ENCODE measurements at places on chromosomes 5 and 9.

GRCh38 chr9:101027733-101028345 is 688 bp upstream of the PLPPR1 start:
- DNase-seq, result no peak

DNA sequence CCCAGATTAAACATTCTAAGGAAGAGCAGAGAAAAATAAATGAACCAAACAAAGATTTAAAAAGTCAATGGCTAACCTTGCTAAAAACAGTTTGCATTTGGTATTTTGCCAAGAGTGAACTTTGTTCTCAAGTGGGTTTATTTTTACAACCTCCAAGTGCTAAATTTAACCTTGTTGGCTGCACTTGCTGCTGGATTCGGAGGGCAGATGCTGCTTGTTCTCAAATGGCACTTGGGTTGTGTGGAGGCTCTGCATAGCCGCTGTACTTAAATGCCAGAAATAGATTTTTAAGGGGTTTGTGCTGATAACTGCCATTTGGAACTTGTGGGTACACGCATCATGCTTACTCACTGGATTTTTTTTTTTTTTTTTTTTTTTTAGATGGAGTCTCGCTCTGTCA is 13.3 kb upstream of the SPATA24 start:
- no peak for DNase-seq

DNA sequence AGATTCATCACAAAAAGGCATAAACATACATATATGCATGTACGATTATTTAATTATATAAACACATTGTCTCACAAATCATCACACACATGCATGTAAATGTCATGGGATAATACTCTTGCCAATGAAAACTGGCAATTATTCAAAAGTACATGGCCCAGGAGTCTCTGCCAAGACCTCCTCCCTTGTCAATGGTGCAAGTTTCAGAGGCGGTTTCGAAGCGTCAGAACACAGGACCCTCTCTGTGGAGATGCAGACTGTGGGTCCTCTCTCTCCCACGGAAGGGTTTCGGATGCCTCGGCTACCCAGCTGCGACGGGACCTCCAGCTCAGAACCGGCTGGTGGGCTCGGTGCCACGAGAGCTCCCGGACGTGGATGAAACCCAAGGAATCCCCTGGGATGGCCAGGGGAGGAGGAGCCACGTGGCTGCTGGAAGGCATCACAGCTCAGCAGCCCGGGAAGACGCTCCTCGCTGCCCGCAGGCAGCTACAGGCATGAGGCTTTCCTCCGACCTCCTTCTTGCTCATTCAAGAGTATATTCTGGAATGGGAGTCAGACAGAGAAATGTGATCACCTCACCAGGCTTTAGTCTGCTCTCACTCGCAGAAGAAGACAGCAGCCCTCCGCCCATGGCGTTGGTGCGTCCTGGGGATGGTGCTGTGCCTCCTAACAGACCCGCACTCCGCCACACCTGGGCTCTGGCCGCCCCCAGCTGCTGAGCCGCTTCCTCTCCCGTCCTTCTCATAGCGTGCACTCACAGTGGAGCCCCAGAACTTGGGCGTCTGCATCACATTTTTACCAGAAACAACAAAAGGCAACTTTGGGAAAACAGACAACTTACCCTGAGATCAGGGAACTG is 308.8 kb downstream of the IRX2 start:
- DNase-seq, result no peak

GRCh38 chr5:161134083-161134482 is 282.1 kb upstream of the ATP10B start:
- DNase-seq, result no peak

DNA sequence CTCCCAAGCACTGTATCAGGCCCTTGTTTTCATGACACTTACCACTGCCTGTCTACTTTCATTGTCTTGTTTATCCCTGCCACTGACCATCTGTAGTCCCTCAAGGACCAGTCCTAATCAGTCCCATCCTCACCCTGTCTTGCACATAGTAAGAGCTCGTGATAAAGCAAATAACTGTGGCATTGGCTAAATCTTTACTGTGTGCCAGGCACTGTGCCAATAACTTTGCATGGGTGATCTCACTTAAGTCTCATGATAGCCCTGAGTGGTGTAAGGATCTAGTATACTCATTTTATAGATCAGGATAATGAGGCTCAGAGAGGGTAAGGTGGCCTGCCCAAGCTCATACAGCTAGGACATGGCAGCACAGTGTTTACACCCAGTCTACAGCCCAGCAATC is 5.6 kb downstream of the CDX1 start:
- DNase-seq, result no peak

DNA sequence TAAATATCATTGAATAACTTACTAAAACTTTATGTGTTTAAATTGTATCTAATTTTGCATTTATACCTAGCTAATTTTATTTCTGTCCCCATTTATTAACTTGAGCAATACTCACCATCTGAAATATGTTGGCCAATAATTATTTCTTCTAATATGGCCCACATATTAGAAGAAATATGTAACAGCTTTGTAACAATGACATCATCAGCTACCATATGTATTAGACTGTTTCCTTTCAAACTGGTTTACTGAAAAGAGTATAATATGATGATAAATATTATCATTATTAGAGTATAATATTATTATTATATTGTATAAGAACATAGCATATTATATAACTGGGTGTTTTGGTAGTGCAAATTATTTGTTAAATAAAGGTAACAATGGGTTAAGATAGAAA is 220.5 kb downstream of the FBXL7 start:
- DNase-seq, result no peak

DNA sequence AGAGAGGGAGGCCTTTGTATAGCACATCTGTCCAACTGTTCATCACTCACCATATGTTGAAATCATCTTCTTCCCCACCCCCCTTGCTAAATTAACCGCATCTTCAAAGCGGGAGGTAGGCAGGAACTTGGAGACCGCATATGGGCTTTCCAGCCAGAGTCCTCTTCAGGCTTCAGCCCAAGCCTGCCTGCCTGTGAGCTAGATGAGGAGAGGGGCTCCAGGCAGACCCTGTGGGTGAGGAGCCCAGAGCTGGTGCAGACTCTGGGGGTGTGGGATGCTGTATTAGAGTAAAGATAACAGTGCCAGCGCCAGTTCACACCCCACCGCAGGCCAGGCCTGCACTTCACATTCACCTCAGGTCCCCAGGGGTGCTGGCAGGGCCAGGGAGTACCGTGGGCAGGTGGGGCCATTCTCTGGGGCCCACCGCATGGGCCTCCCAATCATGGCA is 16.2 kb downstream of the PRRC2B start:
- DNase-seq, result no peak

DNA sequence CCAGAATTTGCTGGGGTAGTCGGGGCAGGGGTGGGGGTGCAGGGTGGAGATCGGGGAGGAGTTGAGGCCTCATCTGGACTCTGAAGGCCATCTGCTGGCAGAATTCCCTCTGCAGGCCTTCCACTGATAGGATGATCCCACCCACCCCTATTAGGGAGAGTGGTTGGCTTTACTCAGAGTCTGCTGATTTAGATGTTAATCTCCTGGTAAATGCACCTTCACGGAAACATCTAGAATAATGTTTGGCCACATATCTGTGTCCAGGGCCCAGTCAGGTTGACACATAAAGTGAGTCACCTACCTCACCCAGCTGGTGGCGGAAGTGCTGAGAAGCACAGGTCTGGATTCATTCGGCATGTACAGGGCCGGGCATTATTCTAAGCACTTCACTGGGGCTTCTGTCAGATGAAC is 50.0 kb downstream of the DAPK1 start:
- no peak for DNase-seq

DNA sequence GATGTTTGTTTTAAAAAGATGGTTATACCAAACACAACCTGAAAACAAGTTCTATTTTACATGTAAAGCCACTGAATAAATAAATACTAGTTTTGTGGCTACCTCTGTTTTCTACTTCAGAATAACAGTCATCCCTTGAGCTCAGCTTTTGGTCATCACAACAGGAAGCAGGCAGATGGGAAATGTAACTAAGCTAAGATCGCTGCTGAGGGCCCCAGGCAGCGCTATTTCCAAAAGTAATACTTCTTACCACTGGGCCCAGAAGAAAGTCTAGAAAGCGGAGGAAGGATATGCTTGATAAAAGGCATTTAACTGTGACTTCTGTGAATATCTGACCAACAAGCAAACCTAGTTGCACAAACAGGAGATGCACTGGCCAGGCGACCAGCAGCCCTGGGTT is 61.4 kb downstream of the SERINC5 start:
- no peak for DNase-seq

DNA sequence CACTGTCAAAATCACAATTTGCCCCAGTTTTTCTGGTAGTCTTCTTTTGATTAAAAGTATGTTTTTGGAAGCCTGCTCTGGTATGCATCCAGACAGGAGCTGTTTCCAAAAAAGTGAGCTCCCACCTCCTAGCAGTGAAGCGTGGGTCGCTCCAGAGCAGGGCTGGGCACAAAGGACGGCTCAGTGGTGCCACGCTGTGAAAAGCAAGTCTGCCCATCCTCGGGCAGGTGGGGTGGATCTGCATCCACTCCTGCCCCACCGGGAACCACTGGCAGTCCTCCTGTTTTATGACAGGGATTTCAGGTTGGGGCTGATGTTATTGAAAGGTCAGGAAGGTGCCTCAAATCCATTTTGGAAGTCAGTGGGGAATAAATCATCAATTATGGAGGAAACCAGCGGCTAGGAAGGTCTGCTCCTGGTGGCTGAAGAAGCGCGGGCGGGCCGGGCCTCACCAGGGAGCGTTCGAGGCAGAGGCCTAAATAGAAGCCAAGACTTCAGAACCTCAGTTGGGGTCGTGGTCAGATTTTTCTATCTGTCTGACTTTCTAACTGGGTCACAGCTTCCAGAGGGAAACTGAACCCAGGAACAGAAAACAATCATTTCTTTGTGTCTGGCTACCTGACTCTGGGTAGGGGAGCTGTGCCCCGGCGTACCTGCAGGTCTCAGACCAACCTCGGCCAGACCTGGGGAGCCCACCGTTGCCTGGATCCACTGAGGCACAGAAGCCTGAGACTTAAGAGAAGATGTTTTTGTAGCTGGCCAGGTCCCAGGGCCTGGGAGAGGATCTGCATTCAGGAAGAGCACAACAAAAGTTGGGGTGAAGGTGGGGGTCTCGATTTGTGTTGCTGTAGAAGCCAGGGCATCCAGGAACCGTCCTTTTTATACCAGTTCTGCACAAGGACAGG is 168.1 kb downstream of the PAX5 start:
- no peak for DNase-seq

GRCh38 chr9:71662082-71662481 is 106.2 kb downstream of the CEMIP2 start:
- DNase-seq, result no peak

- DNase-seq, result peak; percentile 71
These were observed 65.2 kb upstream of the FYB1 start for GRCh38 chr5:39284552-39284951.

DNA sequence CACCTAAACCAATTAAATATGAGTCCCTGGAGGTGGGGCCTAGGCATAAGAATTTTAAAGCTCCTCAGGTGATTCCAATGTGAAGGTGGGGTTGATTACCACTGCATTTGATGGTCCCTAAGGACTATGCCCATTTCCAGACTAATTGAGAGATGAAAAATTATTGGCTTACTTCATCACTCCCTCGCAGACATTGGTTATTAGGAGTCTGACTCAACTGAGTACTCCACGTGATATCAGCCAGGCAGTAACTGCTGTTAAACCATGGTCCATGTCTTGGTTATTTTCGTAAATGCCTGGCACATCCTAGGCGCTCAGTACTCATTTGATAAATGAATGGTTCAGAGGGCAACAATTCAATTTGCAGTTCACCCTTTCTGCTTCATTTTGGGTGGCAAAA is 54.5 kb downstream of the PUM3 start:
- no peak for DNase-seq

GRCh38 chr9:134497283-134497860 is 144.2 kb upstream of the COL5A1 start:
- DNase-seq, result no peak

- peak; percentile 17 for DNase-seq
These were observed 69.6 kb upstream of the SLC30A5 start for GRCh38 chr5:69024241-69024651.

DNA sequence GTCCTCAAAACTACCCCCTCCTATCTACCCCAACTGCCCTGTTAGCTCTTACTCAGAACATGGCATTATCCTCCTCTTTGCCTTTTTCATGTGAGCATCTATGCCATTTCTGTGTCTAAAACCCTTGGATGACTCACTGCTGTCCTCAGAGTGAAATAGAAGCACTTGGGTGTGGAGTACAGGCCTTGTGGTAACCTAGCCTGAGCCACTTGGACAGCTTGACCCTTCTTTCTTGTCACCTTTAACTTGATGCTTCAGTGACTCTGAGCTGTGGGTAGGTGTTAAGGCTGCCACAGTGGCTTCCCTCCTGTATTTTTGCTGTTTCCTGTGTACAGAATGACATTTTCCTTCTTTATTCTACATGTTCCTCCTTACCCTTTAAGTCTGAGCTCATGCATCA is 391.4 kb downstream of the SH3GL2 start:
- no peak for DNase-seq

- no peak for DNase-seq
These were observed 7.2 kb downstream of the FBXO38 start for GRCh38 chr5:148390914-148391313.

DNA sequence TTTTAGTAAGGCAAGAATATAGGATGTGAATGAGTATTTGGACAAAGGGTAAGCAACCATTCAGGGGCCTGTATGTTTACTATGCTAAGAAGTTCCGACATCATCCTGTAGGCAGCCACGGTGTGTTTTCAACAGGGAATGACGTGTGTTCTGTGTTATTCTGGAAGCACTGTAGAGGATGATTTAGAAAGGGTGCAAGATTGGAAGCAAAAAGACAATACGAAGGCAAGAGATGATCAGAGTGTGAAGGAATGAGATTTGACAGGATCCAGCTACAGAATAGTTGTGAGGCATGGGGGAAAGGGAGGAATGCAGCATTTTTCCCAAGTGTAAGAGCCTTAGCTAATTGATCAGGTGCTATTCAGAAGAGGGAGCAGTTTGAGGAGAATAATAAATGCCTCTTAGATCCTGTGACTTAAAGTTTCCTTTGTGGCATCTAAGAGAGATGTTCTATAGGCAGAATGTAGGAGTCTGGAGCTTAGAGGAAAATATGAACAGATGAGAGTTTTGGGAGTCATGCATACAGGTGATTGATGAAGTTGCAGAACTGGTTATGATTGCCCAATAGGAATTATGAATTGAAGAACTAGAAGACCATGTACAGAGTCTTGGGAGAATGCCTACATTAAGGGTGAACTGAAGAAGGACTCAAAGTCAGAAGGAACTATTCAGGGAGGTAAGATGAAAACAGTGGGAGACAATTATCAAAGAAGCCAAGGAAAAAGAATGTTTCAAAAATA is 2.5 kb downstream of the SMC5 start:
- no peak for DNase-seq

GRCh38 chr9:6686396-6686795 is 40.9 kb upstream of the GLDC start:
- no peak for DNase-seq

DNA sequence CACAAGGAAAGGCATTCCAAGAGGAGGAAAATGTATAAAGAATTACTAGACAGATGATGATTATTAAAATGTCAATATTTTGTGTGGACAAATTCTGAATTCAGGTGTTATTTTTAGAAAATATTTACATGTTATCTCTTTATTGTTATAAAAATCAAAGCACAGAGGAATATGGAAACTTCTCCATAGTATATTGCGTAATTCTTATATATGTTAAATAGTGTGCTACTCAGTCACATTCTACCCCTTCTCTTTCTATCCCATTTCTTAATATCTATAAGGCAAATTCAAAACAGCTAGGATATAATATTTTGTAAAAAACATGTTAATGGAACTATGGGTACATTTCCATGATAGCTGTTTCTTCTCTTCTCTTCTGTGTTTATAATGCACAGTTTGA is 546.8 kb upstream of the FTMT start:
- DNase-seq, result no peak

All from SHP77 treated with DMSO at 0.1 percent for 48 hours (cell line).